ENCODE measurements at places on chromosomes 4 and X.

DNA sequence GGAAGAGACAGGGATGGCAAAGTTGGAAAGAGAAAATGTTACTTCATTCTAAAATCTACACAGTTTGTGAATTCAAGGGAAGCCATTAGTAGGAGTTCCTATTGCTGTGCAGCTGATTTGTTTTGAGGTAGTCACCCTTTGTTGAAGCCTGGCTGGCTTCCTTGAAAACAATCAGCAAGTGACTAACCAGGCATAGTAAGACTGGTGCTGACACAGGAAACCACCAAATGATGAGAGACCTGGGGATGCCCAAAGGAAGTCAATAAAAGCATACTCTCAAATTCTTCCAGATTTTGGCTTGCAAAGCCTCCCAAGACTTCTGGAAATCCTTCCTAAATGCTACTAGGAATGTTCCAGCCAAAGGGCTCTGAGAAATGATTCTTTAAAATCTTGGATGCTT, 23.9 kb upstream of the PRDM8 start:
- DNase-seq: no peak

GRCh38 chr4:25903900-25904747, 9.9 kb upstream of the SMIM20 start:
- no peak for DNase-seq

- DNase-seq: no peak
Observed at GRCh38 chrX:45859407-45859806, 658.7 kb upstream of the DIPK2B start.

- no peak for DNase-seq
Observed at GRCh38 chr4:94634271-94634670, 123.5 kb upstream of the BMPR1B start.

DNA sequence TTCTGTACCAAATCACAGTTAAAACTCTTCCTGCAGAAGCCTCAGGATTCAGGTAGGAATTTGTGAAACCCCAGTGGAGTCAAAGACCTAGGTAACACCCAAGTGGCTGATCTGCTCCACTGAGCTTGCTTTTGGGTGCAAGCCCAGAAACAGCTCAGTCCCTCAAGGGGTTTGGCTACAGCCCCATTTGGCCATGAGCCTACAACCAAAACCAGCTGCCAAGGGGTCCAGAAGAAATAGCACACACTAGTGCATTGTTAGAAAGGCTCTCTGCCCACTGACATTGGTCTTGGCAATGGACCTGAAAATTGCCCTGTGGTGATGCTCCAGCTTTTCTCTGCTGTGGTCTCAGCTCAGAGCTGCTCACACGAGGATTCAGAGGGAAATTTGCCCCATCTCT, 577.4 kb upstream of the INTU start:
- DNase-seq: no peak

DNA sequence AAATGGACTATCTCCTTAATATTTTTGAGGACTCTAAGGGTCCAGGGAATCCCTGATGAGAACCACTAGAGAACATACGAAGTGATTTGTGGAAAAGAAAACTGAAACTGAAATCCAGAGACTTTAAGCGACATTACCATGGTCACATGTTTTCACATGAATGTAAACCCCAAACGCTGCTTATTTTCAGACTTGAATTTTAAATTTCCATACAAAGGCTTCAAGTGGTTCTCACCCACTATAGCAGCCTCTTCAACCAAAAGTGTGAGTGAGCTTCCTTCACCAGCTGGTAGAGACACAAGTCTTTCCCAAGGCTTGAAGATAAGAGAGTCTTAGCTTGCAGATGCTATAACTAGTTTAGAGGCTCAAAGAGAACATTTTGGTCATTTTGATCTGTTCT, 232.7 kb downstream of the MGST2 start:
- DNase-seq: no peak

DNA sequence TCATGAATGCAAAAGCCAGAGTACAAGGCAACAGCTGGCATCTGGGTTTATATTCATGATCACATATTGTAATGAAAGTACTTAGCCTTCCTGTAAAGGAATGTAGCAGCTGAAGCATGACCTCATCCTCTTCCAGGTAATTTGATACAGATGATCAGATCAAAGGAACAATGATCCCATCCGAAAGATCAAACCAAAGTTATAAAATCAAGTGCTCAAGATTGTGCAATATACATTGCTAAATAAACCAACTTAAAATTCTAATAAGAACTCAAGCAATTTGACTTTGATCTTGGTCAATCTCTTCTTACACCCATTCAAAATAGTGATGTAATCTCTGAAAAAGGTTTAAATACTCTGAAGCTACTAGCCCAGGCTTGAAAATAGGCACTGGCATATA, 113.1 kb upstream of the INPP4B start:
- no peak for DNase-seq

DNA sequence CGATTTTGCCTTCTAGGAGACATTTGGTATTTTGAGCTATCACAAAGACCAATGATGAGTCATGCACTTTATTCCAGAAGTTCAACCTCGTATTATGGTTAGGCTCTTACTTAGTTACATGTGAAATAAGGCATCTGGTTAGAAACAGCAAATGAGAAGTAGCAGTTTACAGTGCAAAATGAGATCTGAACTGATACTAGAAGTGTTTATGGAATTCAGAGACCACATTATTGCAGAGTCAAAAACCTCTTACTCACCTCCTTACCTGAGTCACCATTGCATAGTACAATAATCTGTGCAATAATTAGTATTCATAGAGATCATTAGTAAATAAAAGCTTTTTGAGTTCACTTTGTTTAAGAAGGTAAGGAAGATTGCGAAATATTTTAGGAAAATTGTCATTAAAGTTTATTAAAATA, 38.7 kb downstream of the SEC24B start:
- no peak for DNase-seq

DNA sequence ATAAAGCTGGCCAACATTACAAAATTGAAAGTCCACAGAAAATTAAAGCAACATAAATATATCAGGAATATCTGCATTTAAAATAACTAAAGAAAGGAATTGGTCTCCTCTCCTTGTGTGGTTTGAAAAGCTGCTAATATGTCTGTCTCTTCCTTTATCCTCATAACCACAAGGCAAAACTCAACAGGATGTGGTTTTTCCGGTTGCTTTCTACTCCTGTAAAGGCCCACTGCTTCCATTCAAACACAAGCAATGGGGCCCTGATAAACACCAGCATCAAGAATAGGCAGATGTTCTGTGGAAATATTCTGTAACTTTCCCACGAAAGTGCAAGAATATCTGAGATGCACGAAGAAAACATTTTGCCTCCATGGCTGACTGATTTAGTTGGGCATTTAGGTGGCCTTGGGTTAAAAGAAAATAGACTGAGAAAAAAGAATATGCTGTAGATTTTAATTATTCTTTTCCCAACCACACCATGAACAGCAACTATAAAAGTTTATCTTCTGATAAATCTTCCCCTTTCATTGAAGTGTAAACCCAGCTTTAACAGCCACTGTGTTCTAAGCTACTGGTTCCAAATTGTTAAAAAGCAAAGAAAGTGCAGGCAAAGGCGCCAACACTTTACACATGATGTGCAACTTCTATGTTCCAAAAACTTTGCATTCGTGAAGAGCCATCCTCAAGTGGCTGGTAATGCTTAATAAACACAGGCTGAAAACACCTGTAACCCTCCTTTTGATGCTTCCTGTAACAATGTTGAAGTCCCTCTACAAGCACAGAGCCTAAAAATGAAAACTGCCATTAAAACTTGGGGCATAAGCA, 50.5 kb upstream of the NDST3 start:
- DNase-seq: peak; percentile 2

GRCh38 chr4:20554134-20554533, 146.1 kb upstream of the PACRGL start:
- no peak for DNase-seq

DNA sequence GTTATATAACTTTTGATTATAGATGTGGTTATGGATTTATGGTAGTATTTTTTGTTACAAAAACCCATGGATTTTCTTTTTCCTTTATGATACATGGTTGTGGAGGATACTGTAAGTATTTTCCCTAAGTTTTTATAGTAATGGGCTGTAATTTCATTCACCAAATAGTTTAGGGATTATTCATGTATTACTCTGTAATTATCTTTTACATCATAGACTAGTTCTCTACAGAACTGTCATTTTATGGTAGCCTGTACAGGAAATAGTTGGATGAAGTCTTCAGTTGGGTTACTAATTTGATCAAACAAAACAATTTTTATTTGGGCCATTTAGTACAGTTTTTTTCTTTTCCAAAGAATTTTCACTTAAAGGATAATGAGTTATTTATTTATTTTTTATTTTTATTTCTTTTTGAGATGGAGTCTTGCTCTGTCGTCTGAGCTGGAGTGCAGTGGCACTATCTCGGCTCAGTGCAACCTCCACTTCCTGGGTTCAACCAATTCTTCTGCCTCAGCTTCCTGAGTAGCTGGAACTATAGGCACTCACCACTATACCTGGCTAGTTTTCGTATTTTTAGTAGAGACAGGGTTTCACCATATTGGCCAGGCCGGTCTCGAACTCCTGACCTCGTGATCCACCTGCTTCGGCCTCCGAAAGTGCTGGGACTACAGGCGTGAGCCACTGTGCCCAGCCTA, 42.1 kb downstream of the RBPJ start:
- no peak for DNase-seq

DNA sequence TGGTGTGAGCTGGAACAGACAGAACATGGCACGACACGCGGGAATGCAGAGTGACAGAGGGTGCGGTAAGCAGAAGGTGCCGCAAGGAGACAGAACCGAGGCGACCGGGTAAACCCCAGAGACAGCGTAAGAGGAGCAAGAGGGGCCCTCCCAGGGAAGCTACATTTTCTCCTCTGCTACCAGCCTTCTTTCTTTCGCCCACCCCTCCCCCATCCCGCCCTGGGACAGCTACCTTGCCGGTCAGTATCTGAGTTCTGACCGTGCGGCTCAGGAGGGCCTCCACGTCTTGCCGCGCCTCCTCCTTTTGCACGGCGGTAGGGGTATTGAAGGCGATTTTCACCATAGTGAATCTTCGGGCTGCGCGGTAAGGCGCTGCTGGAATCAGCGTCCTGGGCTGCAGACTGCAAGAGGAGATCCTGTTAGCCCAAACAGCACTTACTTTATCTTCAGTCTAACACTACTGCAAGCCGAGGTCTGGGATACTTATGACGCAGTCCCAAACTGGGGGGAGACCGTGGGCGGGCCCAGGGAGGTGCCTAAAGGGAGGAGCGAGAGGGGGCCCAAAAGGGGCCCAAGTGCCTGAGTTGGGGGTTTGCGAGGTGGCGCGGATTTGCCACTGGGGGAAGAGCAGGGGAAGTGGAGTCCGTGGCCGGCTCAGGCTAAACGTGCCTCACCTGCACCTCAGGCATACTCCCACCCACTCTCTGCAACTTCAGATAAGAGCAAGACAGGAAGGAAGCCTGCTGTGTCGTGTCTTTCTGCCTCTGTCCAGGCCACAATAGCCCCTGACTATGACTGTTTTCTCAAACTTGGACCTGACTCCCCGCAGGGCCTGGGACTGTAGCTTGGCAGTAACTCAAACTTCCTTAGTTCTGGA, at the start of gene ITM2A:
ITM2A (minus strand) TSS at position 462 of the 877 bp plus-strand sequence; CDS start at position 343, 119 bp downstream.
- peak; percentile 37 for DNase-seq

DNA sequence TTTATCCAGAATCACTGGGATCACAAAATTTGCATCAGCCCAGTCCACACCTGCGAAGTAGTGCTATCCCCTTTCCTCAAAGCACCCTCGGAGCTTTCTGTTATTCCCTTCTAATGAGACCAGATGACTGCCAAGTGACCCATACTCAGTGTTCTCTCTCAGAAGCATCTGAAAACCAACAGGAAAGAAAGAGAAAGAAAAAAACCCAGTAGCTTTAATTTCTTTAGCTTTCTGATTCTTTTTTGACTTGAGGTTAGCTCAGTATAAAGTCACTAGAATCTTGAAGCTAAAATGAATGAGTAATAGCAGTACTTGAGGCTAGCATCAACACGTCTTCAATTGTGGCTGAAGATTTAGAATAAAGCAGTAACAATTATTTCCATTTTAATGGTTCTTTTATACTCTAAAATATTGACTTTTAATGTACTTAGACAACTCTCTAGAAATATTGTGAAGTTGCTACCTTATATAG, 124.4 kb downstream of the ANK2 start:
- no peak for DNase-seq

DNA sequence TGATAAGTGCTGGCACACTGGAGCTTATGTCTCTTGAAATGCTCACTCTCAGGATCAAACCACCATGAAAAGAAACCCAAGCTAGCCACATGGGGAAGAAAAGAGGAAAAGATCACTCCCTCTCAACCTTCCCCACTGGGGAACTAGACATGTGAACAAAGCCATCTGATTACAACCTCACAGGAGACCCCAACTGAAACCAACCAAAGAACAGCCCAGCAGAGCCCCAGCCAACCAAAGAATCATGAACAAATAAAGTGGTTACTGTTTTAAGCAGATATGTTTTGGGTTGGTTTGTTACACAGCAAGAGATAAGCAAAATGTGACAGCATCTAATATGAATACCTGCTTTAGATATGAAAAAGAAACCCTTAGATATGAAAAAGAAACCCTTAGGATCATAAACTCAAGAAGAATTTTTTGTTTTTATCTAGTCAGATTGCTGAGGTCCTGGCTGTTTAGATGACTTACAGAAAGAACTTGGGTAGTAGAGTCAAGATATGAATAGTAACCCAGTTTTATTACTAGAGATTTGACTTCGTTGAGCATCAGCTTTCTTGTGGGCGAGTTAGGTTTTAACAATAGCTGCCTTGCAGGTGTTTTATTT, 23.7 kb upstream of the TLR7 start:
- no peak for DNase-seq

- DNase-seq: no peak
Observed at GRCh38 chr4:82712561-82712960, 86.0 kb downstream of the SCD5 start.

DNA sequence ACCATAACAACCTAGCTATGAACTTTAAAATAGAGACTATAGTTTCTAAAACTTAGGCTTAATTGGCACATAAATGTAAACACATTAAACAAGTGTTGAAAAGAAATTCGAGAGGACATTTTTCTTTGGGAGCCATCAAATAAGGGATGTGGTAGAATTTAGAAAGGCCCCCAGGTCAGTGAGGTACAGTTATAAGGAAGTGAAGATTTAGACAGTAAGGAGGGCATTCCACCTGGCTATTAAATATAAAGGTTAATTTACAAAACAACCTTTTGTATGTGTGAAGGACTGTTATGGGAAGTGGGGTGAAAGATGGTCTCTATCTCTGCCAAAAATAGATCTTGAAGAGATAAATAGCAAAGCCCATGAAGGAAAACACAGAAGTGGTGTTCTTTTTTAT, 83.9 kb downstream of the AFF1 start:
- DNase-seq: no peak

DNA sequence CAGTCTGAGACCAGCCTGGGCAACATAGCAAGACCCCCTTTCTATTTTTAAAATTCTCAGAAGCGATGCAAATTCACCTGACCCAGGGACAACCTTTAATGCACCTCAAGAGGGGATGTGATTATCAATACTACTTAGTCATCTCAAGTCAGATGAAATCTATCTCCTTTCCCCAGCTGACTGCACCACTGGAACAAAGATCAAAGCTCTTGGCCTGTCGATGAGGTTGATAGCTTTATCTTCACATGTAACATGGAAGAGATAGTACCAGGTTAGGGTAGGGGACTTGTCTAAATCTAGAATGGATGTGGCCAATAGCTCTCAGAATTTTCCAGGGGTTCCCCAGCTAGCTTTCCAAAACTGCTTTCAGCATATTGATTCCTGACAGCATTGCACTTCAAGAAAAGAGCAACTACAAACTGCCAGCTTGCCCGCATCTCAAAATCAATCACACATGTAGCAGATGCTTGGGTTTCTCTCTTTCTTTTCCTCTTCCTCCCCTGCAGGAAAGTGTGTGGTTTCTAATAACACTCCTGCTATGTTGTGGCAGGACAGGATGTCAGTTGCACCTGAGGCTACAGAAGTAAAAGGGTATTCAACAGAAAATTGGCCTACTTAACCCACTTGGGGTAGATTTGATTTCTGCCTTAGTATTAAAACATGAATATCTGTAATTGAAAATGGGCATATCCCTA, 12.2 kb upstream of the TMEM164 start:
- no peak for DNase-seq
